ENCODE measurements at places on chromosomes 5 and 9.

GRCh38 chr9:124450241-124450924 is at the start of gene ADGRD2:
Gene ADGRD2, plus strand, starts transcription at chr9:124450451. Its CDS starts 1,216 bp downstream, at chr9:124451667.
- DNase-seq: no peak

DNA sequence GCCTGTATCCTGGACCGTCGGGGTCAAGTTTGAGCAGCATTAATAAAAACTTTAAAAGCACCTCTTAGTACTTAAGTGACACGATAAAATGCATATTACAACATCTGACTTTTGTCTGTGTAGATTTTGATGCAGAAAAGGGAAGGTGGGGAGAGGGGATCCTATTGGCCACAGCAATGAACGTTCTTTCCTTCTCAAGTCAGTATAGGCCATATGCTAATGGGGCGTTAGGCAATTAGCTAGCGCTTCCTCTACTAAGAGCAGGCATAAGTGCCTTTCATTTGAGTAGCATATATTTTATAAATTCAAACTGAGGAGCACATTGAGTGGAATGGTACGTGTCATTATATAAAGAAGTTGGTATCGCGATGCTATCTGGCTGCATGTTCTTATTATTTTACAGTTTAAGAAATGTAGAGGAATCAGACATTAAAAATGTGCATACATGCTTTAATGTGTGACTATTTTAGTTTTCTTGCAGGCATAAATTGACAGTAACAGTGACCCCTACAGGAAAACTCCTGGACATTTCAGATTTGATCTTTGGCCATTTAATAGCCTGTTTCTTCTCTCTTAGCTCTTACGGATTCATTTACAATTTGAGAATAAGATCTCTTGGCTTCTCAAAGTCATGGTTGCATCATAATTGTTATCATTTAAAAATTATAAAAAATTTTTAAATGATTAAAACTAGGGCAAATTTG is 1.1 kb upstream of the GNA14 start:
- DNase-seq: no peak

- no peak for DNase-seq
These were observed 1.6 kb upstream of the MGAT1 start for GRCh38 chr5:180804129-180804618.

- no peak for DNase-seq
These were observed 48.2 kb upstream of the CTNNA1 start for GRCh38 chr5:138705007-138705406.

- no peak for DNase-seq
These were observed 11.1 kb downstream of the GRIN1 start for GRCh38 chr9:137149942-137150616.

GRCh38 chr9:69759021-69759420 is 790 bp downstream of the PTAR1 start:
- DNase-seq: no peak

GRCh38 chr9:110975278-110975677 is 63.0 kb downstream of the LPAR1 start:
- DNase-seq: no peak

GRCh38 chr5:172896465-172896864 is 62.4 kb downstream of the ERGIC1 start:
- DNase-seq: no peak

- no peak for DNase-seq
These were observed 349.1 kb downstream of the CTNND2 start for GRCh38 chr5:11555171-11555570.

DNA sequence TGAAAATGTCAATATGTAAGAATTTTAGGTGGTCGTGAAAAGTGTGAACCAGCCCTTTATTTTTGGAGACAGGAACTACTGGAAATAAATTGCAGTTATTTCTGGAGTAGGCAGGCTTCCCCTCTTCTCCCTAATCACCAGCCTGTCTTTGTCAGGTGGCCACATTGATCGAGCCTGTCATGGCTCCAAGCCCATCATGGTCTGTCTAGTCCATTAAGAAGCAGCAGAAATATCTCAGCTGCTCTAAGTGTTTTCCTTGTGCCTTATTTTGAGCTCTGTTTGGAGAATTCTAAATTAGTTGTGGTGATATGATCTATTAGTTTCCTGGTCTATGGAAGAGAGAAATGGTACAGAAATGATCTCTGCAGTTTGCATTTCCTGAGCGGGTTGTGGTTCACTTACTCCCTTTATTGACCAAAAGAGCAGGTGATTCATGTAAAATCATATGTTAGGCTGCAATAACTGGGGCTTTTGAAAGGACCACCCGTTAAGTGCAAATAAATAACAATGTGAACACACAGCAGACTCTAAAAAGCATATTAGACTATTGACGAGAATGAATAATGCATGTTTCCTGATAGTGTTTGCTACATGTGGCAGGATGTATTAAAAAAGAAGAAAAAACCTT is 42.3 kb downstream of the BASP1 start:
- DNase-seq: no peak

DNA sequence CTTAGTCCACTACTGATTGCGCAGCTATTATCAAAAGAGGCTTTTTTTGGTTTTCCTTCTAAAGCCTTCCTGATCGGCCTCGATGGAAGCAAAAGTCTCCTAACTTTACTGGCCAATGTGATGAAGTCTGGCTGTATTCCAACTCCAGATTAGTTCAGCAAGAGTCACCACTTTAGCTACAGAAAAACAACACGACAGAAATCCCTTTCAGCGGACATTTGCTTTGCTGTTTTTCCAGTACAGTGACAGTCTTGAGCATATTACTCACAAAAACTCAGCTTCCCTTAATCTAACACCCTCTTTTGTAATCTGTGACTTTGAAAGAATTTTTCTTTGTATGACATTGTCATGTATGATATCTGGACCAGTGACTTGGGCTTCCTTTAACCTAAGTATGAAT is 95.7 kb downstream of the HOMER1 start:
- no peak for DNase-seq

DNA sequence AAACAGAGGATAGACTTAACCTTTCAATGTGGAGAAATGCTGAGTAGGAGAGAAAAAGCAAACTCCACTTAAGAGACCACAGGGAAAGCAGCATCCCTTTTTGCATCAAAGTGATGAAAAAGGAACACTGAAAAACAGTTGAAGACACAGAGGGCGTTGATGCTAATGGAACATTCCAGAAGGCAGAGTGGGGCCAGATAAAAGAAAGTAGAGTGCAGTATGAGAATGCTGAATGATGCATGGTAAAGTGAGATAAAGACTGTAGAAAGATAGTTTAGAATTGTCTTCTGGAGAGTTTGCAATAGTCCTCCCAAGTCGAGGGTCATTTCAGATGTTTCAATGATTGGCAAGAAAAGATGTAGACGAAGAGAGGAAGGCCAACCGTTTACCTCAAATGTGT is 574.3 kb downstream of the PRR16 start:
- DNase-seq: no peak

DNA sequence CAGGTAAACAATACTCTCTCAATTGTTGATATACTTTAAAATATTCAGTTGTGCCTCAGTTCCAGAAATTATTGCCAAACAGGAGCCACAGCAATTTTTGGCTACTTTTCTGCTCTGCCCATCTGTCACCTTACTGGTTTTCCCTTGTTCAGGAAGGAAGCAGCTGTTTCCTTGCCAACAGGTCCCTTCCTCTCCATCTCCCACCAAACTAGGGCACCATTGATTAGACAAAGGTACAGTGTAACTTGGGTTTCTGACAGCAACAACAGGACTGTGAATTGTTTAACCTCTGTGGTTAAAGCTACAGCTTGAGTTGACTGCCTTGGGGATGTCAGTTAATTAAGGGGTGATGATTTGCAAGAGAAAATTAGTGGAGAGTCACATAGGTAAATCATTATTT is 76.9 kb downstream of the PIP5K1B start:
- no peak for DNase-seq
